RKO (cell line): ENCODE measurements at places on chromosomes 11 and 22.

DNA sequence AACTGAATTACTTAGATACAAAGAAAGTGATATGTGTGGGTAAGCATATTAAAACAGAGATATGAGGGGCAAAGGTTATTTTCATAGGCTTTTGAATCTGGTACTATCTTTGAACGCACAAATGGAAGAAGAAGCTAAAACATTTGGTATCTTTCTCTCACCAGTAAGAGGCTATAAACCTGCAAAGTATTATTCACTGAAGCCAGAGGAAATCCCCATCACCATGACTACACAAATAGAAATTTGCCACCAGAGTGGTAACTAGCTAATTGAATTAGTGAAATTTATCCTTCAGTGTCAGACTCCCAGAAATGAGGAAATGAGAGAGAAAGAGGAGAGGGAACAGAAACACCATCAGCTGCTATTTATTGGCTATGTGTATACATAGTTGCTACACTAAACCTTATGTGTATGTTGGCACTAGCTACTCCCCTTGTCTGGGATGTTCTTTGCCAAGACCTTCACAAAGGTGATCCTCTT lies 503.4 kb downstream of the DLG2 start:
- no peak for DNase-seq

- DNase-seq: no peak
Measured at GRCh38 chr11:83061883-83062282, 9.8 kb downstream of the RAB30 start.

- DNase-seq: no peak
Measured at GRCh38 chr22:42909363-42910058, 52.4 kb upstream of the ARFGAP3 start.

DNA sequence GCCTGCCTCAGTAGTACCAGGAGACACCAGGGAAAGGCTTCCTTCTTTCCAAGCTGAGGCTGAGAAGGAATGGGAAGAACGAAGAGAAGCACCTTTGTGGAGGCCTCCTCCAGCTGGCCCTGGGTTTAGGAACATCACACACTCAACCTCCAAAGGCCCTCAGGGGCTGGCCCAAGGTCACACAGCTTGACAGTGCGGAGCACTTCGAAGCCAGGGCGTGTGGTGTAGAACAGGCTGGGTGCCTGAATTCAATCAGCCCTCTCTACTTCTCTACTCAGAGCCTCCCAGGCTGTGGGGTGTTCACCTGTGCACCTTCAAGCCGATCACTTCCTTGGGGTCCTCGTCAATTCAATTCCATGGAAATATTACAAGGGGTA lies 727 bp upstream of the CSDC2 start:
- DNase-seq: no peak

DNA sequence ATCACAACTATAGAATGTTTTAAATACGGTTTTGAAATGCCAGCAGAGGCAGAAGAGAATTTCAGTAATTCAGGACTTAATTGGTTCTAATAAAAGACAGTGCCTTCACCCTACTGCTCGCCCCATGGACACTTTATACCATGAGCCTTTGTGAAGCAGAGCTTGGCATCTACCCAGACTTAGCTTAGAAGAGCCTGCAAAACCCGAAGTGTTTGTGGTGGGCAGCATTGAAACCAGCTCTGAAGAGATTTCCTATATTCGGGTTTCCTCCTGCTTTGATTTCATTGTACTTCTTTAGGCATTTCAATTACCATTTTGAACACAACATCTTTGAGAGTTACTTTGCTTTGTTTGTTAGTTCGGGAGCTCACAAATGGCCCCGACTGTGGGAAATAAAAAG lies 185.1 kb upstream of the MTNR1B start:
- DNase-seq: no peak

DNA sequence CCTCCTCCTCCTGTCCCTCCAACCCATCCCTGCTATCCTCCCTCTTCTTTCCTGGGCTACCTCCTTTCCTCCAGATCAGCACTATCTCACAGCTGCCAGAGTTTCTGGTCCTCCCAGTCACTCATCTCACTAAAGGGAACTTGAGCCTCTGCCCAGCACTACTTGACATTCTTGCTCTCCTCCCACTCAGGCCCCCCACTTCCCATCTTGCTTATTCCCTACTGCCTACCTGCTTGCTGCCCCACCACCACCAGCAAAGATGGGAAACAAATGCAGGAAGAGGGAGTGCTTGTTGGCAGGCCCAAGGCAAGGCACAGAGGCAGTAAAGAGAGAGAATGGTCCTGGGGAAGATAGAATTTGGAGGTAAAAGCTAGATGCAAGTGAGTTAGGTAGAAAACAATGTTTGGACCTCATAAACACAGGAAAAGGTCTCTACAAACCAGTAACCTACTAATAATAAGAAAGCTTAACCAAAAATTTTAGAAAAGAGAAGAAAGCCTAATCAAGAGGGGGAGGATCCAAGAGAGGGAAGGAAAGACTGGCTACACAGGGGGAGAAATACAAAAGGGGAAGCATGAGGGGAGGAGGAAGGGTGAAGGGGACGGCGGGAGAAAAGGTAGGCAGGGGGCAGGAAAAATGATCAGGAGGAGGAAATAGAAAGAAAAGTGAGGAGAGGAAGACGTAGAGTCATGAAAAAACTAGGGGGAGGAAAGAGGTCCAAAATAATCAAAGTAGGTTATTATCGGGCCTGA lies 63.6 kb downstream of the PAK1 start:
- peak; percentile 38 for DNase-seq
